Cortex of kidney (tissue), 1 donor: ENCODE measurements at places on chromosomes 7 and 10.

- DNase-seq, result no peak
These were observed 59.9 kb upstream of the KAT6B start for GRCh38 chr10:74766501-74766900.

DNA sequence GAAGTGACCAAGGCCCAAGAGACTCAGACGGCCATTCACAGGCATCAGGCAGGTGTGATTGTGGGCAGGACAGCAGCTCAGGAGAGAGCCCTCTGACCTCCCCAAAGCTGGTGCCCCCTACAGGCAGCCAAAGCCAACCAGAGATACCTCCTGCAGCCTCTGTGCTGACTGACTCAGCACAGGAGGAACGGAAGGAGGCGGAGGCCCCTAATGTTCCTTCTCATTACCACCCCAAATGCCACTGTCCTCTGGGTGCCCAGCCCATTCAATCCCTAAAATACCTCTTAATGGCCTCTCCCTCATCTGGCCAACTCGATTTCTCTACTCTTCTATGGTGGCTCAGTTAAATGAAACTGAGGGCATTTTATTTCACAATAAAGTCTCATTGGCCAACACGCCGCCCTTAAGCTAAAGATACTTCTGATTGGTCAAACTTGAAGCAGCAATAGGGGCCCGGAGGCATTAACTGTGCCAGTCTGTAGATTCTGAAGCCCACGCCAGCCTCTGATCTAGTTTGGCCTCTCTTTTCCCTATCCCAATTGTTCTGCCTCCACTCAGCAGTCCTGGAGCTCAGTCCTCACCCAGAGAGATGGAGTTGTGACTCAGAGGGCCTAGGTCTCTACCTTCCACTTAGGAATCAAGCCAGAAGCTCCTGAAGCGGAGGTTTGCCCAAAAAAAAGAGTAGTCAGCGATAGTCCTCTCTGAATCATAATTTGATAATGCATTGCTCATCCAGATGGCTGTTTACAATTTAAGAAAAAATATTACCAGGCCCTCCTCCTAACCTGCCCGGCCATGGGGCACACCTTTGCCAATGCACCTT lies 1.2 kb downstream of the CYREN start:
- DNase-seq, result no peak

GRCh38 chr7:124724507-124725192 lies 40.9 kb downstream of the GPR37 start:
- DNase-seq, result no peak

GRCh38 chr7:47755248-47755647 lies 173.3 kb upstream of the TNS3 start:
- DNase-seq, result no peak

- no peak for DNase-seq
These were observed 30.7 kb upstream of the TEX47 start for GRCh38 chr7:88826222-88826621.

DNA sequence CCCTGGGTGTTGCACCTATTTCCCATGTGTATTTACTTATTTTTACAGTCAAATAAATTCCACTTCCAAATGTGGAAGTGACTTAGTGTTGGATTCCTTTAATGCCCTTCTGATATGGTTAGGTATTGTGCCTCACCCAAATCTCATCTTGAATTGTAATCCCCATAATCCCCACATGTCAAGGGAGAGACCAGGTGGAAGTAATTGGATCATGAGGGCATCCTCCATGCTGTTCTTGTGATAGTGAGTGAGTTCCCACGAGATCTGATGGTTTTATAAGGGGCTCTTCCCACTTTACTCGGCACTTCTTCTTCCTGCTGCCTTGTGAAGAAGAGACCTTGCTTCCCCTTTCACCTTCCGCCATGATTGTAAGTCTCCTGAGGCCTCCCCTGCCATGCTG lies 136.9 kb downstream of the SNX10 start:
- DNase-seq, result no peak

GRCh38 chr7:28149291-28150101 lies 31.1 kb downstream of the JAZF1 start:
- no peak for DNase-seq

- DNase-seq, result no peak
These were observed 55.8 kb downstream of the CNOT4 start for GRCh38 chr7:135454060-135454459.

DNA sequence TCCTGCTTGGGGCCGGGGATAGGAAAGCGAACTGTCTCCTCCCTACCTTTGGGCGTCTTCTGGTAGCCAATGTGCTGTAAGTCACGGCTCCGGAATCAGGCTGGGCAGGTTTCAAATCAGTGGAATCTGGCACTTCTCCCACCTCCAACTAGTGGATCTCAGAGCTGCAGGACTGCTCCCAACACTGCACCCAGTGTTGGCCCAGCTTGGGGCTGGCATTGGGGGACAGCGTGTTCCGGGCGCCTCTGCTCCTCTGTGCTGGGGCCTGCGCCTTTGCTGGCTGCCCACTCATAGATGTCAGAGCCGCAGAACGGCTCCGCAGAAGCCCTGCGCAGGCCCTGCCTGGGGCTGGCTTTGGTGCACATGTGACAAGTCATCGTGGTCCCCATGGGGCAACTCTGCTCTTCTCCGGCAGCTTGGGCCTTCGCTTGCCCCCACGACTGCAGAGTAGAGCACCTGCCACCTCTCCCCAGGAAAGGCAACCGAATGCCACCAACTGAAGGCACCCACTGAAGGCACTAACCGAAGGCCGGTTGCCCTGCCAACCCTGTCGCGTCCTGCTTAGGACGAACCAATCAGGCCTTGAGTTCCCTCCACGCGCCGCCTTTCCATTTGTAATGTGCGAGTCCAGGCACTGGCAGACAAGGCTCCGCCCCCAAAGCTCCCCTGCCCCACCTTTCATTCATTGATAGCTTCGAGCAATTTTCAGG lies 85.5 kb upstream of the ABI1 start:
- no peak for DNase-seq

- no peak for DNase-seq
These were observed 16.7 kb downstream of the NOS3 start for GRCh38 chr7:151007469-151007898.

- DNase-seq, result no peak
These were observed 59.8 kb downstream of the CPVL start for GRCh38 chr7:29086545-29086944.

DNA sequence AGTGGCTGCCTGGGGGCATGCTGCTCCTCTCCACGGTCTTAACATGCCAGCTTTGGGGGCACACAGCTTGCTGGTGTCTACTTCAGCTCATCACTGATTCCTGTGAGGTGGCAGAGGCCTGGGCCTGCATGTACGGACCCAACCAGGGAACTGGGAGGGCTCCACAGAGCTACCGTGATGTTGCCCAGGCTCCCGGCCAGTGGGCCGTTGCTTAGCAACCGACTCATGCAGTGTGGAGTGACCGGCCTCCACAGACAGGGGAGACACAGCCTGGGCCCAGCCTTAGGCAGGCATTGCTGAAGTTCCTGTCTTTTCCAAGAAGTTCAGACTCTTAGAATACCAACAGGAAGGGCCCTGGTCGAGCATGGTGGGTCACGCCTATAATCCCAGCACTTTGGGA lies 25.8 kb upstream of the SH2B2 start:
- DNase-seq, result no peak

- no peak for DNase-seq
These were observed 144.9 kb upstream of the CELF2 start for GRCh38 chr10:10872764-10873163.

GRCh38 chr10:130994191-130994590 lies 317.3 kb downstream of the TCERG1L start:
- DNase-seq, result no peak

DNA sequence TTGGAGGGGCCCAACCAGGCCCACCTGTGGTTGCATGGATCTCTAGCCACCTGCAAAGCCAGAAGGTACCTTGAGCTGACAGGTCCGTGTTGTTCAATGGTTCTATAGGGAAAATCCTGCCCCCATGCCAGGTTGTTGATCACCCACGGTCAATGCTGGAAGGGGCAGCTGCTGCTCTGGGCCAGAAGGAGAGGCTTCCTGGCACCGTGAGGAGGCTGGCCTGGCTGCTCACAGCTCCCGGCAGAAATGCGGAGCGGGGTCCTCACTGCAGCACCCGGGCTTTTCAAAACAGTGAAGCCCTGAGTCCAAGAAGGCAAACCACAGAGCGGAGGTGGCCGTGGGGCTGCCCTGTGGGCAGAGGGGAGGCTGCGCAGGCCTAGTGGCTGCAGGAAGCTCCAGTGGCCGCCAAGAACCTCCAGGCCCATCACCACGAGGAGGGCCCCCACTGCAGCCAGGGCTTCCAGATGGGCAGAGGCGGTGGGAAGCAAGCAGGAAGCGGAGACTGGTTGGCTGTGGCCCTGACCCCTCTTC lies 25.0 kb upstream of the GPR146 start:
- DNase-seq, result no peak

DNA sequence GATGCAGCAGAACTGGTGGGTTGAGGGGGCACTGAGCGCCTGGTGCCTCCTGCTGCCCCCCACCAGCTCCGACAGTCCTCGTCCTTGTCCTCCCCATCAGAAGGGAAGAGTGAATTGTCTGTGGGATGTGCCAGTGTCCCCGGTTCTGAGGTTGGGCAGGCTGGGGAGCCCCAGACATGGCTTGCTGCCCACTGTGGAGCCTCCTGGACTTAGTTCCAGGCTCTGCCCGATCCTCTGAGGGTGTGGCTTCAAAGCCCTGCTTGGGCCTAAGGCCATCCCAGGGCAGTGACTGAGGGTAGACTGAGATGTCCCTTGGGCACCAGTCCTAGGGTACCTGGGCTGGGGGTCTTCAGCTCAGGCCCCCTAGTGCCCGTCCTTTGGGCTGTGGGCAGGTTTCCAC lies 168.8 kb downstream of the RNF216 start:
- DNase-seq, result no peak

DNA sequence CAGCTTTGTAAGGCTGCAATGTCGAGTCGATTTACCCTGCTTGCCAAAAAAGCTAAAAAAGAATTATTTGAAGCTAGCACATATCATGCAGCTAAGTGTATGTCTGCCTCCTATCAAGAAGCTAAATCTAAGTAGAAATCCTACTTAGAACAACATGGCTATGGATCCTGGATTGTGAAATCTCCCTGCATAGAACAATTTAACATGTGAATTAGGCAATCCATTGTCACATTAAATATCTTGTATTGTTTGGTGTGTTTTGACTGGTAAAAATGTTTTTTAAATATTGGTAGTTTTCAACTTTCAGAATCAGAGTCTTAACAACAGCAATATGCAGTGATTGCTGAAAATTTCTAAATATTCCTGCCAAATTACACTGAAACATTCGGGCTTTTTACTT lies 73.3 kb downstream of the SKIDA1 start:
- DNase-seq, result no peak

DNA sequence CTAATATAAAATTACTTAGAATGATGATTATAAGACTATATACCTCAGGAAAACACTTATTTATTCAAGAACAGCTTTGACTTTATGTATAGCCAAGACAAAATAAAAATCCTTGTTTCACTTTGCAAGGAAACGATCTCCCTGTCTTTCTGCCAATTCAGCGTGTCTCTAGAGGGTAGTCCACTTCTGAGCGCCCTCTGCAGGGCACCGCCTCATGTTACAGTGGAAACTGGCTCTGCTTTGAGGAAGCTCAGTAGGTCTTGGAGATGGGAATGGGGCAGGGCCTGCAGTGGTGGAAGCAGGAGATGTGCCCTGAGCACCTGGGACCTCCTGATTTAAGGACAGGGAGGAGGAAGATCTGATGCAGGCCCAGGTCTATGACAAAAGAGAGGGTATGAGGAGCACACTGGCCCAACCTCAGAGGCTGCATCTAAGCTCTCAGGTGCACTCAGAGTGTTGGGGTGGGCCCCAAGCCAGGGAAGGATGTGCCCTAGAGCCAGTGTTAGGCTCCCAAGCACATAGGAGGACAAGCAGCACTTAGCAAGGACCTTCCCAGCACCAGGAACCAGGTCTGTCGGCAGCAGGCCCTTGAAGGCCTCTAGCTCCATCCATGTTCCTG lies 481.0 kb downstream of the TNS3 start:
- DNase-seq, result no peak
